ENCODE measurements at places on chromosomes 4 and X.

DNA sequence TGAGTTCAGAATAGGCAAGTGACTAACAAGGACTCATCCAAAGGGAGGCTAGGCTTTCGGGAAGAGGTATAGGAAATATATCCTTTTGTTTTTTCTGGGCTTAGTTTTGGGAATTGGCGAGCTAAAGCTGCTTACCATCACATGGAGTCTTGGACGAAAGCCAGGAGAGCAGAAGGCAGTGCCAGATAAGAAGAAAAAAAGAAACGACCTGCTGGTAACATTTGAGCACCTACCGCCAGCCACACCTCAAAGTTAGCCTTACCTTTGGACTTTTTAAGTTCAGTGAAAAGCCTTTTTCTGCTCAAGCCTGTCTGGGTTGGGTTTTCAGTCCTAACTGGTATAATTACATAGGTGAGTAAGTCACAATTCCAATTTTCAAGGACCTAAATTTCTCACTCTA is 85.1 kb upstream of the LCORL start:
- no peak for DNase-seq

GRCh38 chr4:46954643-46955042 is 38.7 kb downstream of the GABRA4 start:
- no peak for DNase-seq

DNA sequence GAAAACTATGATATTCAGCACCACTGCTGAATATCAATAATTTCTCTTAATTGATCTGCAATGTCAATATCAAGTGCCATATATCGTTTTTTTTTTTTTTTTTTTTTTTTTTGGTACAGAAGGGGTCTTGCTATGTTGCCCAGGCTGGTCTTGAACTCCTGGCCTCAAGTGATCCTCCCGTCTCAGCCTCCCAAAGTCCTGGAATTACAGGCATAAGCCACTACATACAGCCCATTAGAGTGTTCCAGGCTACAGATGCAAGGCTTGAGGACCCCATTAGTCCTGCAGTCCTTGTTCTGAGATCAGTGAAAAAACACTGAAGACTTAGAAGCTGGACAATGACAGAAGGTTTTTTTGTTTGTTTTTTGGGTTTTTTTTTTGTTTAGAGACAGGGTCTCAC is 48.3 kb downstream of the PPP3CA start:
- no peak for DNase-seq

DNA sequence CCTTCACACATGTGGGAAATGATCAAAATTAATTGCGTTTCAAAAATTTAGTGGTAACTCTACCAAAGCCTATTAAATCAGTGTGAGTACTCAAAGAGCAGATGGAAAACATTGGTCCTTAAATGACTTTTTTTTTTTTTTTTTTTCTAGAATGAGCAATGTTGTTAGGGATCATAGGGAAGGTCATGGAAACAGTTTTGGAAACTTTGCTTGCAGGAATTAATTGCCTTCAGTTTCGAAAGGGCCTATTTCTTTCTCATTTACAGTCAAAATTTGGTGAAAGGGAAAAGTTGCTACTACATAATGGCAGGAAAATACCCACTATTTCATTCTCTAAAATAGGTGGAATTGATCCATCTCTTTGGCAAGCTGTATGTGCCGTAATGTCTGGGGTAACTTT is 160.9 kb downstream of the RTL9 start:
- no peak for DNase-seq

- DNase-seq, result no peak
Measured at GRCh38 chr4:30073011-30073710, 647.0 kb upstream of the PCDH7 start.

- no peak for DNase-seq
Measured at GRCh38 chrX:24333371-24333770, 19.5 kb upstream of the SUPT20HL2 start.

DNA sequence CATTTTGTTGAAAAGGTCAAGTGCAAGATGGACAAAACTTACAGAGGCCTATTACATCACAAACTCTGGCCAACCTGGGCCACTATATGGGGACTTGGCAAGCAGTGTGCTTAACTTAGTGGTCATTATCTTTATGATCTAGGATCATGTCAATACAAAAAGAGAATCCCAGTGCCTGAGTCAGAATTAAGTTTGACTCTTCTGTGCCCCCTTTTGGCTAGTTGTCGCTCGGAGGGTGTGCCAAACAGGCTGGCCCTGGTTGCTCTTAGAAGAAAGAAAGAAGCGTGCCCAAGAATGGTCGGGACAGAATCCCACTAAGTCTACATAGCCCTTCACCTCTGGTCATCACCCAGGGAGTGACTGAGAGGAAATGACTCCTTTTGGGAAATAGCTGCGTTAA is 100.1 kb downstream of the EIF4E start:
- peak; percentile 59 for DNase-seq

DNA sequence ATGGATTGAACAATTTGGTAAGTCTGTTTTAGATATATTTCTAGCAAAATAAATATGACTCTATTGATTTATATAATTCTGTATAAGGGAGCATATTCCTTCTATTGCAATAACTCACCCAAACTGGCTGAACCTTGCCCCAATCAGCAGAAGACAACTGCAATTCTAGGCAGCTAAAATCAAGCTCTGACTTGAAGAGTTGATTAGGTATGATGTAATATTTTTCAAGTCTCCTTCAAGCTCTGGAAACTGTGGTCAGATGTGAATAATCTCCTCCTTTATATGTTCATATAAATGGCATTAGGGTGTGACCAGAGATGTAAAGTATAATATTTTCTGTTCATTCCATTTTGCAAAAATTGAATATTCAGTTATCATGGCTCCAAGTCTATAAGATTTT is 8.2 kb downstream of the RASSF6 start:
- DNase-seq, result no peak

DNA sequence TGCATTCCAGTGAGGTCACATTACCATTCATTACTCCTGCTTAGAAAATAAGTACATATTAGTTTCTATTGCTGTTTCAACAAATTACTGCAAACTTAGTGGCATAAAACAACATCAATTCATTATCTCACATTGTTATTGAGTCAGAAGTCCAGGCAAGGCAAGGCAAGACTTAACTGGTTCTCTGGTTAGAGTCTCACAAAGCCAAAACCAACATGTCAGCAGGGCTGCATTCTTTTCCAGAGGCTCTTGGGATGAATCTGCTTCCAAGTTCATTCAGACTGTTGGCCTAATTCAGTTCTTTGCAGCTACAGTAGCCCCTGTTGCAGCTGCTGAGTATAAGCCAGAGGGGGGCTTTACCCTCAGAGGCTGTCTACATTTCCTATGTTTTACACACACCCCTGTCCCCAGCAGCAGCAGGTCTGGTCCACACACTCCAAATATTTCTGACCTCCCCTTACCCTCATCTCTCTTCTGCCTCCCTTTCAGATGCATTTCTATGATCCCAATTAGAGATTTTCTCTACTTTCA is 892.1 kb upstream of the EPHA5 start:
- no peak for DNase-seq

DNA sequence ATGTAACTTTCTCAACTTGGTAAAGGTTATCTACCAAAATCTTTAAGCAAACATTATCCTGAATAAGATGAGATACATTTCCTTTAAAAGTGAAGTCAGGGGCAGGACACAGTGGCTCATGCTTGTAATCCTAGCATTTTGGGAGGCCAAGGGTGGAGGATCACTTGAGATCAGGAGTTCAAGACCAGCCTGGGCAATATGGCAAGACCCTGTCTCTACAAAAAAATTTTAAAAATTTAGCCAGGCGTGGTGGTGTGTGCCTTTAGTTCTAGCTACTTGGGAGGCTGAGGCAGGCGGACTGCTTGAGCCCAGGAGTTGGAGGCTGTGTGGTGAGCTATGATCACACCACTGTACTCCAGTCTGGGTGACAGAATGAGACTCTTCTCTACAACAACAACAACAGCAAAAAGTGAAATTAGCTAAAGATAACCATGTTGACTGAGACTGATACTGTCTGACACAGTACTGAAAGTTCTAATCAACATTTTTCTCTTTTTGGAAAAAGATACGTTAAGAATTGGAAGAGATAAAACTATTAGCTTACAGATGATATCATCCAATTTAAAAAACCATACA is 4.9 kb downstream of the DCAF16 start:
- DNase-seq, result no peak

- no peak for DNase-seq
Measured at GRCh38 chr4:145732001-145732815, 52.3 kb downstream of the C4orf51 start.

- peak; percentile 6 for DNase-seq
Measured at GRCh38 chr4:76308548-76308947, 2.0 kb downstream of the STBD1 start.

- DNase-seq, result no peak
Measured at GRCh38 chr4:99670409-99671073, 12.9 kb upstream of the C4orf54 start.

- no peak for DNase-seq
Measured at GRCh38 chr4:63922146-63922545, 487.1 kb downstream of the TECRL start.

- peak; percentile 17 for DNase-seq
Measured at GRCh38 chrX:131675596-131676194, 131.8 kb downstream of the OR13H1 start.

GRCh38 chr4:144729175-144729574 is 83.2 kb downstream of the HHIP start:
- no peak for DNase-seq

DNA sequence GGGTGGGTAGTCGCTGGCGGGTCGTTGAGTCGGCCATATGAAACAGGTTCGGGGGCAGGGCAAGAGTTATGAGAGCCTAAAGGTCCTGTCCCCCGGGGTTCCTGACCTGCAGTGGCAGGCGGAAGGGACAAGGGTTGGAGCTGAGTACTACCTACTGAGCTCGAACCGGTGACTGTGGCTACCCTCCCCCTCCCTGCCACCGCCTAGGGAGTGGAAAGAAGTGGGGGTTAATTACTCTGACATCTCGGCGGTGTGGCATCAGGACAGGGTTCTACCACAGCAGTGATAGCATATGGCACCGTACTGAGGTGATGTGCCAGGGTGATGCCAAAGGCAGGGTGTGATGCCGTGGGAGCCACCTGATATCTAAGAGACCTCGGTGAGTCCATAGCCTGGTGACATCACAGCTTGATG is 307 bp downstream of the ATG4A start:
- DNase-seq, result no peak

- no peak for DNase-seq
Measured at GRCh38 chr4:110139815-110140214, 58.6 kb downstream of the ELOVL6 start.

GRCh38 chr4:25535278-25535677 is 120.4 kb upstream of the SLC34A2 start:
- DNase-seq, result peak; percentile 42

GRCh38 chr4:7725951-7726350 is 213.7 kb downstream of the AFAP1 start:
- DNase-seq, result peak; percentile 90

- DNase-seq, result no peak
Measured at GRCh38 chr4:182885738-182886077, 31.5 kb downstream of the DCTD start.

GRCh38 chr4:164890691-164891090 is 13.7 kb downstream of the APELA start:
- DNase-seq, result no peak

DNA sequence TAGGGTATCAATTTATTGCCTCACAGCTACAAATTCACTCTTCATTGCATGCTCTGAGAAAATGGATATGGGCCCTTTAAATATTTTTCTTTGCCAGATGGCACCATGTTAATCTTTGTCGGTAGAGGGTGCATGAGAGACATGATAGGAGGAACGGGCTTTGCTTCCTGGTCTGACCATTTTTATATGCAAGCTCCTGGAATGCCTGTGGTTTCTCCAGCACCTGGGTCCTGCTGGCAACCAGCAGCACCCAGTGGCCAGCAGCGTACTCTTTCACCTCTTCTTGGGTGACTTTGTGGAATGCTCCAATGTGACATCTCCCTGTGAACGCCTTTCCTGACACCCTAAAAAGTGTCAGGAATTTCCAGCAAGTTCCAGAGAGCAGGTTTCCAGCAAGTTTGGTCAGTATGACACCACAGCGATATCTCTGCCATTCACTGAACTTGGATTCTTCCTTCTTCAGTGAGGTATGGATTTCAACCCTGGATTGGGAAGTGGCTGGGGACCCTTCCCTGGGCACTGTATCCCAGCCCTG is 140.3 kb upstream of the PGRMC2 start:
- DNase-seq, result peak; percentile 88

DNA sequence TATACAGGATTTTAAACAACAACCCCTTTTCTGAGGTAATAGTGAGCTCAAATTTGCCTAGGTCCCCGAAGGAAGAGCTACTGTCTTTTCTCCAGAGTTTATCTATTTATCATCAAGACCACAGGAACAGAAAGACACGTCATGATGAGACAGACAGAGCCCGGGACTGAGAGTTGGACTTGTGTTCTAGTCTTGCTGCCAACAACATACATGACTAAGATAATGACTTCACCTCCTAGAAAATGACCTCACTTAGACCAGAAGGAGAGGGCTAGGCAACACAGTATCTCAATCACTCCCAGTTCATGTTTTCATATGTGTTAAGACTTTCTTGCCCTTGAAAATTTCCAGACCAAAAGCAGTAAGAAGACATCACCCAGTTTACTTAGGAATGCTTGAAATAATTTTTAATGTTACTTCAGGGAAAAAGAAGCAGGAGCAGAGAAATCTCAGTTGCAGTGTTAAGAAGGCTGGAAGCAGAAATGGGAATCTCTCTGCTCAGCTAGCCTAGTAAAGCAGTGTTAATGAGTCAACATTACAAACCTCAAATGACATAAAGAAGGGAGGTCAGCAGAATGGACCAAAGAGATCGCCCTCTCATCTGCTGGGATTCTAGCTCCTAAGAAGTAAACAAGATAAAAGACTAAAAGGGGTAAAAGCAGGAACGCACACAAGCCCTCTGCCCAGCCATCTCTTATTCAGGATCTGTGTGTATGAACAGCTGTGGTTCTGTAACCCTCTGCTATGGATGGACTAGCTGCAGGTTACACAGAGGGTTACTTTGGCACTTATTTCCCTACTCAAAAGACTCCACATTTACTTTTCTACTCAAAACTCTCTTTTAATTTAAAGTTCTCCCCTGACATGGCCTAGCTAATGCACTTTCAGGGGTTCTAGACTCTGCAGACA is 24.8 kb downstream of the PDGFC start:
- DNase-seq, result peak; percentile 98

DNA sequence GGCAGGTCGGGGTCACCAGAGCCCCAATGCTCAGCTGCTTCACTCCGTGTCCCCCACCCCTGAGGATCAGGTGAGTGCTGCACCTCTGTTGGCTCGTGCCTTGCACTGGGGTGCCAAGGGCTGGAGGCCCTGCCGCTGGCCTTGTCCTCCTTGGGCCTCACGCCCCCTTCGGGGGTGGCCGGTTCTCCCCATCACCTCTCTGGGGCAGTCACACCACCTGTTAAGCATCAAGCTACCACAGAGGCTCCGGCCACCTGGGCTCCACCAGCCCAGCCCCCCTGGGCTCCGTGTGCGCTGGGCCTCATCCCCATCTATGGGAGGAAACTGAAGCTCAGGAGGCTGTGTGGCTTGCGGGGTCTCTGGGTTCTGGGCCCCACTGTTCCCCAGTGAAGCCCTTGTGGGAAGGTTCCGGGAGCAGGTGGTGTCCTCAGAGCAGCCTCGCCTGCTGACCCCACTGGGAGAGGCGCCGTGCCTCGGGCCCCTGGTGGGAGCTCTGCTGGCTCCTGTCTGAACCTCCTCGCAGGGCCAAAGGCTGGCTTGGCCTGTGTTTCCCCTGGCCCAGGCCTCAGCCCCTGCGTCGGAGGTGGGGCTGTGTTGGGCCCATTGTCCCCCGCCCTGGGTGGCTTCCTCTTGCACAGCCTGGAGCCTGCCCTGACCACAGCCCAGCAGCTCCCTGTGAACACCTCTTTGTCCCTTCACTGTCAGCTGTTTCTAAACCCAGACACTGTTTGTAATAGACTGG is 30.8 kb downstream of the DOK7 start:
- no peak for DNase-seq

- peak; percentile 25 for DNase-seq
Measured at GRCh38 chr4:112523764-112524505, 8.0 kb upstream of the NEUROG2 start.

GRCh38 chrX:54495814-54496516 is at the start of gene FGD1:
Gene FGD1 (minus strand): TSS chrX:54496234. CDS start chrX:54495432, 802 bp downstream.
- DNase-seq, result peak; percentile 70
